ENCODE measurements at places on chromosomes 7 and 10.
A peak's percentile ranks its signal among the peaks of the same experiment; 100 is the strongest.

- DNase-seq = no peak
- H3K4me1 ChIP-seq = no peaks in the 10 kb centered on the region
- no peak overlapping the region for H3K27ac ChIP-seq
- H3K4me3 ChIP-seq = no peak overlapping the region
- no peaks in the 10 kb centered on the region for H3K36me3 ChIP-seq
Measured at GRCh38 chr10:11017000-11017569, 587 bp upstream of the CELF2 start.

DNA sequence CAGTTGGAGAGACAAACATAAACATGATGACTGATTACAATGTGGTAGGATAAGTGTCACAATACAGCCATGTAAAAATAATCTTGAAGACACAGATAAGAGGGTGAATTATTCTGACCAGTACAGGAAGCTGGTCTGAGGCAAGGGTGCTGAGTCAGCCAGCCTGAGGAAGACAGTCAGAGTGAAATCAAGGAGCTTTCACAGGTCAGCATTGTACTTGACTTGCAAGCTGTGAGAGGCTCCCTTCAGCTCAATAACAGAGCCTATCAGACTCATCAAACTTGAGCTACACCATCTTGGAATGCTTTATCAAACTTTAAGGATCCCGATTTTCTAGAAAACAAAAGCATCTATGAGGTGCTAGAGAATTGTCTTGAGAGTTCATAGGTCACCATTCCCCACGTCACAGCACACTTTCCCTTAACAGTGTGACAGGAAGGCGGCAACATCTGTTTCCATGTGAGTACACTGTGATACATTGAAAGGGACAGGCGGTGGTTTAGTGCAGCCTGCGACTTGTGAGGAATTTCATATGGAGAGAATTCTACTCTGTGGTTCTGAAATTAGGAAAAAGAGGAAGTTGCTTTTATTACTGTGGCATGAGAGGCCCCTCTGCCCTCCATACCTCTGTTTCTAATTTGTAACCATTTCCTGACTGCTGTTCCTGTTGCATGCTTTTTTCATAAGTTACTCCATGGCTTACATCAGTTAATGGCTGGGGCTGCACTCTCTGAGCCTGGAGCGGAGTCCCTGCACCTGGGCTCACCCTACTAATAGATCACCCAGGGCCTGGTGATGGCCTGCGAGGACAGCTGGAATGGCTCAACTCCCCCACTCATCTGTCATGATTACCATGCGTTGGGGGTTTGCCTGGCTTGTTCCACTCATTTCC, 417.1 kb downstream of the SUGCT start:
- peak; percentile 35 for DNase-seq
- no peak overlapping the region for H3K27ac ChIP-seq
- H3K27me3 ChIP-seq = no peaks in the 10 kb centered on the region
- H3K4me3 ChIP-seq = no peak overlapping the region

- no peak for DNase-seq
- H3K27me3 ChIP-seq = peaks cover 19% of the 10 kb centered on the region
- no peak overlapping the region for H3K4me3 ChIP-seq
- no peak overlapping the region for H3K27ac ChIP-seq
- H3K36me3 ChIP-seq = no peaks in the 10 kb centered on the region
Measured at GRCh38 chr7:97818066-97818663, 54.0 kb downstream of the ASNS start.

DNA sequence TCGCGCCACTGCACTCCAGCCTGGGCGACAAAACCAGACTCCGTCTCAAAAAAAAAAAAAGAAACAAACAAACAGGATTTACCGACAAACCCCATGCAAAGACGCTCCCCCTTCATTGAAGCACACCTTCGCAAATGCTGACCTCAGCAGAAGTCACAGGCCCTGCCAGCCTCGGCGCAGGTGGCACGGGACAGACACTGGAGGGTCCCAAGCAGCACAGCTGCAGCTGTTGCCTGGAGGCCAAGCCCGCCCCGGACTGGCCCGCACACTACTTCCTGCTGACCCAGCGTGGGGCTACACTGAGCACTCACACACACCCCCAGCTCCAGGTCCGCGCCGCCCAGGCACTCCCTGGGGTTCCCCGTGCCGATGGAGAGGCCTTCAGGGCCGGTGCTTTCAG, 31.2 kb downstream of the SNX8 start:
- peaks cover 5% of the 10 kb centered on the region for H3K36me3 ChIP-seq
- H3K27ac ChIP-seq = no peak overlapping the region
- no peak for DNase-seq

DNA sequence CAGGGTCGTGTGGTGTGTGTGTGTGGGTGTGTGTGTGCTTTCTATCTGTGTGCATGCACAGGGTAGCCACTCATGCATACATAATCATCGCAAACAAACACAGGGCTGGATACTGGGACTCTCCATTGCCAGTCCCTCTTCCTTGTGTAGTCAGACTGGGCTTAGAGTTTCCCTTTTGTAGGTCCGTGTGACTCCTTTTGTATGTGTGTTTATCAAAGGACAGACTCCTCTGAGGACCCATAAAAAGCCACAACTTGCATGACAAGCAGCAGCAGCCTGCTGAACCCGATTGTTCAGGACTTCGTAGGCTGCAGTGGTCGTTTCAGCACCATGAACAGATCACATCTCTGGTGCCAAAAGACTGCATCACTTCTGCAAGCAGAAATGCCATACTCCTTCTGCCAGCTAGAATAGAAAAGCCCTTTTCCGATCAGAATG, 895 bp downstream of the VSTM2A start:
- H3K27me3 ChIP-seq = peaks cover 80% of the 10 kb centered on the region
- H3K36me3 ChIP-seq = no peaks in the 10 kb centered on the region

DNA sequence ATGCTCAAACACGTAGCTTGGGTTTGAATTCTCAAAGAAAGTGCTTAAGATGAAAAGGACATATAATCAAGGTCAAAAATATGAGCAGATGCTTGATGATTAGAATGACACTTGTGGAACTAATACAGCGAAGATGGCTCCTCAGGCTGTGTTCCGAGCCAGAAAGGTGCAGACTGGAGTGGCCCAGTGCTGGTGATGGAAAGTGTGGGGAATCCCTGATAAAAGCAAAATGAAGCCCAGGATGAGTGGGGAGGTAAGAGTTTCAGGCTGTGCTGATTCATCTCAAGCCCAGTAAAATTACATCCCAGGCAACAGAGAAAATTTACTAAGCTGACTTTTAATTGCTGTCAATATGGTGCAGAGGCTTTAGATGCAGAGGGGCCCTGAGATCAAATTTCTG, 77.8 kb upstream of the IKZF1 start:
- DNase-seq = no peak
- no peak overlapping the region for H3K27ac ChIP-seq
- no peaks in the 10 kb centered on the region for H3K4me1 ChIP-seq

GRCh38 chr10:112716924-112717413, 233.1 kb upstream of the TCF7L2 start:
- DNase-seq = peak; percentile 60
- H3K27me3 ChIP-seq = no peaks in the 10 kb centered on the region
- H3K27ac ChIP-seq = no peak overlapping the region
- no peaks in the 10 kb centered on the region for H3K36me3 ChIP-seq
- no peak overlapping the region for H3K4me3 ChIP-seq

DNA sequence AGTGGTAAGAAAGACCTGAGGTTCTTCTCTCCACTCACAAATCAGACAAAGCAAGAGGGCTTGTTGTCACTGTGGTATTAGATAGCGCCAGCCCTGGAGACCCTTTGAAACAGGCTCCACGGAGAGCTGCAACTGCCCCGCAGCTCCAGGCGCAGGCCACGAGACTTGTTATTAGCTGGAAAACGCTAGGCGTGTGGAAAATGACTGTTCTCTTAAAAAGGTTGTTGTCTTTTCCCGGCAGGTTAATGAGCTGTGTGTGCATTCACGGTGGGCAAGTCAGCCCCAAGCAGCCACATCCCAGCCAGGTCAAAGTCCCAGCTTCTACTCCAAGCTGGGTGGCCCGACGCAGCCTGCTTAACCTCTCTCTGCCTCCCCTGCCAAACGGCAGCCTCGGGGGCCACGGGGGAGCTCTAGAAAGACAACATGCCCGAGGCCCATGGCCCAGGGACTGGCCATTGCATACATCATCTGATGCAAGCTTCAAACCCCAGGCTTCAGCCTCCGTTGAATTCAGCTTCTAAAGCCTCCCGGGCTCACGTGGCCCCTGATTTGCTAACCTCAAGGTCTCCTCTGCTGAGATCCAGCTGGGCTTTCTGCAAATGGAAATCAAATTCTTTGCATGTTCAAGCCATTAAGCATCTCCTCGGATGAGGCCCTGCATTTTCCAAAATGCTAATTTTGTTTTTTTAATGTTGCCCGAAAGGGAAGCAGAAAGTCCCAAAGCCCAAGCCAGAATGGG, 61.3 kb upstream of the DNAAF5 start:
- DNase-seq = no peak
- H3K36me3 ChIP-seq = peaks cover 11% of the 10 kb centered on the region
- no peaks in the 10 kb centered on the region for H3K4me1 ChIP-seq
- no peak overlapping the region for H3K4me3 ChIP-seq
- no peak overlapping the region for H3K27ac ChIP-seq
- no peaks in the 10 kb centered on the region for H3K27me3 ChIP-seq

GRCh38 chr10:129472696-129473555, 5.9 kb downstream of the MGMT start:
- no peak overlapping the region for H3K27ac ChIP-seq
- no peaks in the 10 kb centered on the region for H3K36me3 ChIP-seq
- no peaks in the 10 kb centered on the region for H3K4me1 ChIP-seq
- no peak for DNase-seq
- H3K27me3 ChIP-seq = no peaks in the 10 kb centered on the region

- no peak overlapping the region for H3K27ac ChIP-seq
- H3K4me1 ChIP-seq = no peaks in the 10 kb centered on the region
Measured at GRCh38 chr10:22723783-22724182, 9.4 kb upstream of the PIP4K2A start.

GRCh38 chr10:45447416-45447815, 73.4 kb downstream of the ALOX5 start:
- H3K4me1 ChIP-seq = no peaks in the 10 kb centered on the region
- DNase-seq = no peak
- H3K36me3 ChIP-seq = no peaks in the 10 kb centered on the region
- H3K4me3 ChIP-seq = no peak overlapping the region

- no peak within 1 kb of the TSS for H3K27ac ChIP-seq
- H3K4me3 ChIP-seq = peak within 1 kb of the TSS; percentile 52
- no peaks in the 10 kb centered on the region for H3K27me3 ChIP-seq
- peak; percentile 48 for DNase-seq
Measured at GRCh38 chr10:70478191-70479164, at the start of gene PALD1. TSS of gene PALD1 (plus strand) at chr10:70478767. CDS start at chr10:70525952, 47,185 bp downstream.

- H3K36me3 ChIP-seq = no peaks in the 10 kb centered on the region
- no peak overlapping the region for H3K27ac ChIP-seq
- H3K4me1 ChIP-seq = no peaks in the 10 kb centered on the region
- H3K27me3 ChIP-seq = no peaks in the 10 kb centered on the region
- DNase-seq = no peak
Measured at GRCh38 chr10:131071721-131072120, 239.8 kb downstream of the TCERG1L start.

DNA sequence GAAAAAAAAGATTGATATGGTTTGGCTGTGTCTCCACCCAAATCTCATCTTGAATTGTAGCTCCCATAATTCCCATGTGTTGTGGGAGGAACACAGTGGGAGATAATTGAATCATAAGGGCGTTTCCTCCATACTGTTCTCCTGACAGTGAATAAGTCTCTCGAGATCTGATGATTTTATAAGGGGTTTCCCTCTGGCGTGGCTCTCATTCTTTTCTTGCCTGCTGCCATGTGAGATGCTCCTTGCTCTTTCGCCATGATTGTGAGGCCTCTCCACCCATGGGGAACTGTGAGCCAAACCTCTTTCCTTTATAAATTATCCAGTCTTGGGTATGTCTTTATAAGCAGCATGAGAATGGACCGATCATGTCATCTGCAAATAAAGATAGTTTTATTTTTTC, 29.4 kb upstream of the MAP3K8 start:
- H3K36me3 ChIP-seq = no peaks in the 10 kb centered on the region
- no peak for DNase-seq
- H3K27ac ChIP-seq = no peak overlapping the region
- H3K27me3 ChIP-seq = no peaks in the 10 kb centered on the region

- peaks cover 10% of the 10 kb centered on the region for H3K36me3 ChIP-seq
- H3K27me3 ChIP-seq = no peaks in the 10 kb centered on the region
- H3K4me3 ChIP-seq = peak overlapping the region; percentile 22
- H3K4me1 ChIP-seq = peaks cover 25% of the 10 kb centered on the region
Measured at GRCh38 chr10:5434017-5434753, 21.8 kb downstream of the NET1 start.

DNA sequence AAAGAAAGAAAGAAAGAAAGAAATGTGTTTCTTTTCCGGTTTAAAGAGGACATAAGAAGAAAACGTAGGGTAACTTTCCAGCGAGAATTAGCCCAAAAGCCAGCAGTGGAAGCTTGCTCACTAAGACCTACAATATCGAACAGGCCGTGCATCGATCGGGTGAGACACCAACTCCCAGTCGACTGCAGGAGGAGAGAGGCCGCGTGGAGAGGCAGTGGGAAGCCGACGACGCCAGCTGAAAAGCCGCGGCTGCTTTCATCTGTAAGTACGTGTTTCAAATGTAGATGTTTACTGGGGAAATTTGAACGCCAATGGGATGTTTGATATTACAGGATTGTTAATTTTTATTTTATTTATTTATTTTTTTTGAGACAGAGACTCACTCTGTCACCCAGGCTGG, 28.6 kb upstream of the GIMAP8 start:
- H3K27ac ChIP-seq = no peak overlapping the region
- H3K27me3 ChIP-seq = no peaks in the 10 kb centered on the region
- peaks cover 7% of the 10 kb centered on the region for H3K4me1 ChIP-seq
